ENCODE measurements at places on chromosomes 5 and 9.

DNA sequence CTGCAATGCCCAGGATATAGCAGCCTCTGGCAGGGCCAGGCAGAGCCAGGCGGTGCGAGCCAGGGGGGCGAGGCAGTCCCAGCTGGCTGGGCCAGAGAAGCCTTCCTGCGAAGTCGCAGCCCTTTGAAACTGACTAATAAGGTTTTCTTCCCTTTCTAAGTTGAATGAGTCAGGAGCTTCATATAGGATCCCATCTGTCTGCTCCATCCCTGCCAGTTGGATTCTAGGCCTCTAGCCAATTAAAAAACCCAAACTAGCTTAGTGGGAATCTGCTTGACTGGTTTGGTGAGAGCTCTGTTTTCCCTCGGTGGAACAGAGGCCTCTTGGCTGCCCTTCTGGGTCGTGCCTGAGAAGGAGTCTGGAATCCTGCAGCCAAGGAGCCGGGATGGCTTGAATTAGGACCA is 70.1 kb upstream of the RAPGEF1 start:
- H3K36me3 ChIP-seq: no peaks in the 10 kb centered on the region
- no peak for DNase-seq
- H3K4me3 ChIP-seq: no peak overlapping the region
- H3K27me3 ChIP-seq: peaks cover 11% of the 10 kb centered on the region
- no peaks in the 10 kb centered on the region for H3K4me1 ChIP-seq
- H3K27ac ChIP-seq: no peak overlapping the region

GRCh38 chr9:9942764-9943424 is 669.9 kb downstream of the PTPRD start:
- no peaks in the 10 kb centered on the region for H3K36me3 ChIP-seq
- no peak overlapping the region for H3K4me3 ChIP-seq
- no peaks in the 10 kb centered on the region for H3K27me3 ChIP-seq
- peak; percentile 31 for DNase-seq
- no peak overlapping the region for H3K27ac ChIP-seq
- no peaks in the 10 kb centered on the region for H3K4me1 ChIP-seq

DNA sequence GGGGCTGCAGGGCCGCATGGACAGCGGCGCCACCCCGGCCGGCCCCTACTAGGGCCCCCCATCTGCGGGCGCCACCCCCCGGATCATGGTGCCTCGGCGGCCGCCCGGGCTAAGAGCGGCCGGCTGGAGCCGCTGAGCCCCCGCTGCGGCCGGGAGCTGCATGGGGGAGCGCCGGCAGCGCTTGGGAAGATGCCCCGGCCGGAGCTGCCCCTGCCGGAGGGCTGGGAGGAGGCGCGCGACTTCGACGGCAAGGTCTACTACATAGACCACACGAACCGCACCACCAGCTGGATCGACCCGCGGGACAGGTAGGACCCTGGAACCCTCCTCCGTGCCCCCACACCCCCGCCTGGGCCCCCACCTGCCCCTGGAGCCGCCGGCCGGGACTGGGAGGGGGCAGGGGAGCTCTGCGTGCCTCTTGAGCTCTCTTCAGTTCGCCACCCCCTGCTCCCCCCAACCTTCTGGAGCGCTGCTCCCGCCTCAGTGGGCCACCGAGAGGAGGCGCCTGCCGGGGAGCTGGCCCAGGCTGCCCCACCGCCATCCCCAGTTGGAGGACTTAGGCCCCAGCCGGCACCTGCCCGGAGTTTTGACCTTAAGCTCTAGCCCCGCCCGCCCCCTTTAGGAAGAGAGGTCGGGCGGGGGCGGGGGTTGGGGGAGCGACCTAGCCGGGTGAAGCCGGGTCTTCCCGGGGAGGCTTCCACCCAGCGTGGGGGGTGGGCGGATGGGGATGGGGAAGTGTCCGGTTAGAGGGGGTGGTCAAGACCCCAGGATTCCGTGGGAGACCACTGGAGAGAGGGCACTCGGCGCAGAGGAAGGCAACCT is 730 bp downstream of the WWC1 start:
- H3K36me3 ChIP-seq: no peaks in the 10 kb centered on the region
- no peak for DNase-seq
- peak overlapping the region; percentile 24 for H3K4me3 ChIP-seq
- H3K27ac ChIP-seq: no peak overlapping the region
- H3K27me3 ChIP-seq: peaks cover 30% of the 10 kb centered on the region

GRCh38 chr5:141910271-141910673 is 13.4 kb upstream of the DELE1 start:
- peaks cover 11% of the 10 kb centered on the region for H3K4me1 ChIP-seq
- DNase-seq: no peak
- H3K27me3 ChIP-seq: peaks cover 30% of the 10 kb centered on the region
- no peak overlapping the region for H3K27ac ChIP-seq

- H3K27ac ChIP-seq: no peak overlapping the region
- H3K36me3 ChIP-seq: no peaks in the 10 kb centered on the region
- peaks cover 8% of the 10 kb centered on the region for H3K4me1 ChIP-seq
- DNase-seq: no peak
- H3K27me3 ChIP-seq: no peaks in the 10 kb centered on the region
- H3K4me3 ChIP-seq: no peak overlapping the region
Measured at GRCh38 chr5:126866851-126867636, 90.1 kb downstream of the LMNB1 start.

GRCh38 chr5:169142264-169142970 is 158.5 kb downstream of the SLIT3 start:
- H3K4me1 ChIP-seq: no peaks in the 10 kb centered on the region
- H3K27me3 ChIP-seq: no peaks in the 10 kb centered on the region
- H3K4me3 ChIP-seq: no peak overlapping the region
- no peak for DNase-seq
- no peaks in the 10 kb centered on the region for H3K36me3 ChIP-seq

- H3K4me3 ChIP-seq: peak overlapping the region; percentile 87
- peaks cover 23% of the 10 kb centered on the region for H3K4me1 ChIP-seq
- DNase-seq: no peak
Measured at GRCh38 chr5:178625679-178626483, 969 bp downstream of the CLK4 start.

GRCh38 chr5:64775291-64775690 is 6.6 kb downstream of the CWC27 start:
- no peaks in the 10 kb centered on the region for H3K27me3 ChIP-seq
- no peak overlapping the region for H3K27ac ChIP-seq
- peaks cover 13% of the 10 kb centered on the region for H3K36me3 ChIP-seq
- H3K4me3 ChIP-seq: no peak overlapping the region
- no peak for DNase-seq
- H3K4me1 ChIP-seq: no peaks in the 10 kb centered on the region

DNA sequence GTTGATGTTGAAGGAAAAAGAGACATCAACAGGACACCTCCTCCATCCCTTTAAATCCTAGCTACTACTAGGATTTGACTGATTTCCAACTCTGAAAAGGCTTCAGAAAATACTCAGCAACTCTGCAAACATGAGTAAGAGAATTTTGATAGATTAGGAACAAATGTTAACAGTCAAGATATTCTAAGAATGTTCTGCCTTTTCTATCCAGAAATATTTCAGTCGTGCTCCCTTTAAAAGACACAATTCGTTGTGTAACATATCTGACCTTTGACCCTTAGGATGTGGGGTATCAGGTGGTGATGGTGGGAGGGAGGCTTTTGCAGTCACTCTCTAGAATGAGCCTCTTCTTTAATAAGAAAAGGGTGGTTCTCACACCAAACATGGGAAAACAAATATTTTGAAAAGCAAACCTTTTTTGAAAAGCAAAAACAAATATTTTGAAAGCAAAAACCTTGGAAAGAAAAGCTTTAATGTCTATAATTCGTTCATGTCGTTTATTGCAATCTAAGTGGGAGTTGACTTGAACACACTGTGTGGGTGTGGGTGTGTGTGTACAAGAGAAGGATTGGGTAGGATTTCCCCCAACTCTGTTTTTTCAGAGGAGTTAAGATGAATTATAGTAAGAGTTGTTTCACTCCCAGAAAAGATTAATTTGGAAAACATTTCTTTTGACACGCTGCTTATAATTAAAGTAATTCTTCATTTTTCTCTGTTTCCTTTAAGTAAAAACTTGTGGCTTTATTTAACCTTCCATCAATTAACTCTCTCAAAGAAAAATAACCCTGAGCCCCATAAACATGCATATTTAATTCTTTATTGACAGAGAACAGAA is 152.8 kb downstream of the TMEM167A start:
- H3K4me1 ChIP-seq: no peaks in the 10 kb centered on the region
- H3K27me3 ChIP-seq: no peaks in the 10 kb centered on the region
- DNase-seq: no peak
- no peak overlapping the region for H3K4me3 ChIP-seq
- H3K36me3 ChIP-seq: no peaks in the 10 kb centered on the region
- no peak overlapping the region for H3K27ac ChIP-seq

DNA sequence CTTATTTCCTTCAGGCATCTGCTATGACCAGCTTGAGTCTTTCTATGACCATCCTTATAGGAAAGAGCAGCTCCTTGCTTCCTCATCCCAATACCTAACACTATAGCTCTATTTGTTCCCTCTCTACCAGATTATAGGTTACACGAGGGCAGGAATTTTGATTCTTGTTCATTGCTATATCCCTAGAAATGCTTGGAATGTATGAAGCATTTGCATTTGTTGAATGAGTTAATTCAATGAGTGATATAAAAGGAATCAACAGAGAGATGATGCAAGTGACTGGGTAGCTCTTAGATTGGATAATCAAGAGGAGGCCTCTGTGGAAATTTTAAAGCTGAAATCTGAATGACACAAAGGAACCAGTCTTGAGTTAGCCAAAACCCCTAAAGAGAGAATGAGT is 13.9 kb downstream of the ZCCHC9 start:
- H3K27me3 ChIP-seq: no peaks in the 10 kb centered on the region
- no peak overlapping the region for H3K4me3 ChIP-seq
- H3K36me3 ChIP-seq: peaks cover 26% of the 10 kb centered on the region
- no peak overlapping the region for H3K27ac ChIP-seq
- DNase-seq: no peak
- no peaks in the 10 kb centered on the region for H3K4me1 ChIP-seq

DNA sequence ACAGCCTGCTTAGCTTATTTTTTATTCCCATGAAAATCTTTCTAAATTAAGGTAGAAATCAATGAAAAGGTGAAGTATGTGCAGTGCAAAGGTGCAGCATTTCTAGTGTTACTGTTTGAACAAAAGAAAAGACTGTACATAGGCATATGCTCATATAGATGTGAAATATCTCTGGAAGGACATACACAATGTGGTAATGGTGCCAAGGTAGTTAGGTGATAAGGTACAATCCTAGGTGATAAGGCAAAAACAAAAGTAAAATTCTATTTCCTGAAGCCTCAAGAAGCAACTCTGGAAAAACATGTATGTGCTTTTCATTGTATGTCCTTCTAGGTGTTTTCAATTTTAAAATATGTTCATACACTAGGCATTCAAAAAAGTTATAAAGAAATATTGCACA is 139.4 kb upstream of the PTGER4 start:
- H3K27me3 ChIP-seq: no peaks in the 10 kb centered on the region
- no peak overlapping the region for H3K27ac ChIP-seq
- DNase-seq: no peak
- no peak overlapping the region for H3K4me3 ChIP-seq
- H3K36me3 ChIP-seq: no peaks in the 10 kb centered on the region
- no peaks in the 10 kb centered on the region for H3K4me1 ChIP-seq

- H3K27me3 ChIP-seq: no peaks in the 10 kb centered on the region
- H3K27ac ChIP-seq: no peak overlapping the region
- no peaks in the 10 kb centered on the region for H3K4me1 ChIP-seq
- H3K4me3 ChIP-seq: no peak overlapping the region
- no peaks in the 10 kb centered on the region for H3K36me3 ChIP-seq
- DNase-seq: no peak
Measured at GRCh38 chr5:59158637-59159391, 575.9 kb downstream of the RAB3C start.

DNA sequence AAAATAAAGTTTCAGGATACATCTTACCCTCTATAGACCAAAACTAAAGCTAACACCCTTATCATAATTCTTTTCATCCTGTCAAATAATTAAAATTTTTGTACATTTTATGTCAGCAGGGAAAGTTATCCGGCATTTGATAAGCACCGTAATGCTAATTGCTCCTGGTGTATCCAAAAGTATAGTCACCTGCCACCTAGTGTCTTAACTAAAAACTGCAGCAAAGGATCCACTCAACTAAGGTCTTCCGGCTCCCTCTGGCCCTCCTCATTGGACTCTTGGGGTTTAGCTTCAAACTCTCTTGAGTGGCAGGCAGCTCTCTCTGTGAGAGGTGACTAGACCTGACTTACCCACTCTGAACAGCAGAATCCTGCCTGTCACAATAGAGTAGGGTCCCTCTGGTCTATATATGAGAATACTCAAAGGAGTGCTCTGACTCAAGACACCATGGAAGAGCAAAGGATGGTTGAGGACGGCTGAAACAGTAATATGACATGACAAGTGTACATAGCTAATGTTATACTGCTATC is 60.4 kb upstream of the CAST start:
- no peak overlapping the region for H3K4me3 ChIP-seq
- H3K27me3 ChIP-seq: peaks cover 5% of the 10 kb centered on the region
- peak; percentile 27 for DNase-seq
- H3K4me1 ChIP-seq: peaks cover 3% of the 10 kb centered on the region
- H3K27ac ChIP-seq: no peak overlapping the region

DNA sequence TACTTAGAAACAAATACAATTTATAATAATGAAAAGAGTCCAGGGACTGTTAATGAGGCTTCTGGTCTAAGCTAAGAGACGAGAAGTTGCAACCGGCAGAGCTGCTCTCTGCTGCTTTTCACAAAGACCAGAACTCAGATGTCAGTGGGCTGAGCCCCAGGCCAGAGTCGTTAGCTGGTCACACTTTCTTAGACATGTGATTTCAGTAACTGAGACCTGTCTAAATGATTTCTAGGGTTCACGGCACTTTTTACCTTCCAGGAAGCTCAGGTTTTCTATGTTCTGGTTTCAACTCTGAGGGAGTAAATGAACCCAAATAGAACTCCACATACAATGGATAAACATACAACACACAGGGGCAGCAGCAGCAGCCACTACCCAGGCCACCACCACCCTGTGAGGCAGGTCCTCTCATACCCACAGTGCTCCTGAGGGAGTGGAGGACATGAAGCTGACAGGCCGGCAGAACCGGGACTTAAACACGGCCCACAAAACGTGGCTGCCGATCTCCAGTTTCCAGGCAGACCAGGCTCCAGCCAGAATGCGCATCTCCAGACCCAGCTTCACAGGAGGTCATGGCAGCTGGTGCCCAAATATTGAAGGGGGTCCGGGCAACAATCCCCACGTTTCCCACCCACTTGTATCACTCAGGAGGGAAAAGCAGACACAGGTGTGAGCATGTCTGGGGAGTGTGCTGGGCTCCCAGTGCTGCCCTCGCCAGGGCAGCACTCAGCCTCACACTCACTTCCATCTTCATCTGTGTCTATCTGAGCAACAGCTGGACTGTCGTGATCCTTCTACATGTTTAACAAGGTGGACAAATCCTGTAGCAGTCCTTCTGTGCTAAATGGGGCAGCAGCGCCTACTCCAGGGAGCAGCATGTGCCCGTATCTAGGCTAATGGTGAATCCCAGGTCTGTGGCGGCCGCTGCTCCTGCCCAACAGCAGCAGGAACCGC is 38.8 kb downstream of the IARS1 start:
- no peaks in the 10 kb centered on the region for H3K27me3 ChIP-seq
- H3K4me3 ChIP-seq: no peak overlapping the region
- no peak for DNase-seq
- H3K36me3 ChIP-seq: peaks cover 98% of the 10 kb centered on the region
- no peak overlapping the region for H3K27ac ChIP-seq

GRCh38 chr5:155728857-155729683 is 597.9 kb upstream of the SGCD start:
- peaks cover 48% of the 10 kb centered on the region for H3K27me3 ChIP-seq
- no peaks in the 10 kb centered on the region for H3K4me1 ChIP-seq
- no peak overlapping the region for H3K27ac ChIP-seq
- DNase-seq: no peak

All from CD4-positive, alpha-beta T cell (primary cell).